ENCODE measurements at places on chromosomes 2 and 18. TPM values are rescaled to one million over a fixed set of nuclear protein-coding genes. Genes with fewer than 3 reads are reported as not detected.

DNA sequence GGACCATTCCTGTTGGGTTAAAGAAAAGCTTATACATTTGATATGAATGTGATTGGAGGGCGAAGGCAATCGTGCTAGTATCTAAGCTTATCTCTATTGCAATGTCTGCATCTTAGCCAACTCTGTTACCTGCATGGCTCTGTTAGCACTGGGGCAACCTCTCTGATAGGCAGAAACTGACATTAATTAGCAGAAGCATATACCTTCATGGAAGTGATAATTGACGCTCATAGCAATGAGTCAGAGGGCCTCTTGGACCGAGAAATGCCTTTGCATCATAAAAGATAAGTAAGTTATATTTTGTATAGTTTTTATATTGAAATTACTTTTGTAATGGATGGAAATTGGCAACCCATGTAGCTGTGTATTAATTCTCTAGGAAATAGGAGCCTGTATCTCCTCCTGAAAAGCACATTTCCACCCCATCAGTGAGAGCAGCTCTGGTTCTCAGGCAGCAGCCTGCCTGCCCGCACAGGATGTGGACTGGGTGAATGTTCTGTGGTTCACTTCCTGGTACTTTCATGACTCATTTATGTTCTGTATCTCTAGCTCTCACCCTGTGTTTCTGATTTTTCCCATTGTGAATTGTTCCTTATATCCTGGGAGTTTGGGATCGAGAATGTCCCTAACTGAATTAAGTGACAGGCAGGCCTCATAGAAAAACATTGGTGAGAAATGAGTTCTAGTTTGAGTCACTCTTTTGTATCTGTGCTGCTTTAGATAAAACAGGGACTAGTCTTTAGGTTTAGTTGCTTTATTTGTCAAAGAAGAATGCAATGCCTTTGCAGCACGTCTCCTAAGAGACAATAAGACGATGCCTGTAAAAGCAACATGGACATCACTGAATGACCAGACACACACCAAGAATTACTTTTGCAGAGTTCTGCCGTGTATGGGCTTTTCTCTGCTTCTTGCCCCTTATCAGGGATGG lies 344.9 kb downstream of the DCDC2C start:
- DNase-seq = no peak

DNA sequence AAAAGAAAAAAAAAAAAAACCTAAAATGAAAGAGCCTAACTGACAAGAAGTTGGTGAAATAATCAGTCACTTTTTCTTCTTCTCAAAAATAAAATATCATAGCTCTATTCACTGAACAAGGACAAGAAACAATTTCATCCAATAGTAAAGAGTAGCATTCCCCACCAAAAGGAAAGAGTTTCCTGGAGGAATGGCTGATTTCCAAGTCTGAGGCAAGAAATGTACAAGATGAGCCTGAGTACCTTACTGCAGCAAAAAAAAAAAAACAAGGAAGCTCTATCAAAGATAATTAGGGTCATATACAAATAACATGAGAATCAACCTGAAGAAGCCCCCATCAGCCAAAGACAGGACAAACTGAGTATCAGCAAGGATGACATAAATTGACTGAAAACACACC lies 11.5 kb downstream of the ROCK1 start:
- DNase-seq = no peak

DNA sequence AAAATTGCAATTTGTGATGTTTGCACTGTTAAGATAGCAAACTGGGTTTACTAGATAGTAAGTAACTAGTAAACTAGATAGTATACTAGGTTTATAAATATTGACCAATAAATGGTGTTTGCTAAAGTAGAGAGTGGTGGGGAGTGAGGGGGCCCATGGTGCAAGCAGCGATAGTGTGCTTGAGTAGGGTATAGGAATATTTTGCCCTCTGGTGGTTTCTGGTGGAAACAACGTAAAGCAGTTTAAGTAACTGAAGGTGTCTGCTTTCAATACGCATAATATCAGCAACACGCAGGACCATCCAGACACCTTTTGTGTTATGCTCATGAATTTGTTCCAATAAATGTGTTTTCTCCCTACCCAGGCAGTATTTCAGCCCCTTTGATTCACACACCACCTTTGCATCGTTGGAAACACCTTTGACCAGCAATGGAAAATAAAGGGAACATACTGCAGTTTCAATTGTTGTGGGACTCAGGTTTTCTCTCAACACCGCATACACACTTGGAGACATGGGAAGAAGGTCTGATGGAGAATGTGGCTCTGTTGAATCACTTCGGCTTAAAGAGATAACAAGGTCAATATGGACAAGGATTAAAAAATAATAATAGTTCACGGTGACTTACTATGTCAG lies 16.7 kb upstream of the STAT1 start:
- DNase-seq = peak; percentile 67

DNA sequence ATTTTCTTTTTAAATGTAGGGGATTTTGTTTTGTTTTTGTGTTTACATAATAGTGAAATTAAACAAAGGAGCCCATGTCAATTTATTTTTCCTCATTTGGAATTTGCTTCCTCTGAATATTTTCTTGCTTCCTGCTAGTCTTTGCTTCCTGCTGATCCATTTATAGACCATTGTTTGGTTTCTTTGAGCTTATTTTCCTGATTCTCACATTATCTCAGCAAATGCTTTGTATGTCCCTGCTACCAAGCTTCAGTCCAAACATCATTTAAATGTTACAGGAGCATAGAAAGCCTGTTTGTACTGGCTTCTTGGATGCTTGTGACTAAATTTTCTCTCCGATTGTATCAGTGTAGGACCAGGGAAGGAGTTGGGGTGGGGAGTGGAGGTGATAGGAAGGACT lies 127.3 kb upstream of the IL1R2 start:
- DNase-seq = no peak

- no peak for DNase-seq
These were observed 27.0 kb upstream of the THUMPD2 start for GRCh38 chr2:39805936-39806608.

- no peak for DNase-seq
These were observed 16.5 kb downstream of the SCLY start for GRCh38 chr2:238077292-238077691.

RFX8 gene
- polyA plus RNA-seq = 0.11 TPM

- DNase-seq = no peak
These were observed 38.5 kb upstream of the KLF11 start for GRCh38 chr2:10004836-10005235.

TXNL4A gene
- polyA plus RNA-seq = 227 TPM

MGAT4A gene
- 10.5 TPM for polyA plus RNA-seq

GRCh38 chr18:48547531-48547981 lies 8.7 kb downstream of the CTIF start:
- no peak for DNase-seq

- peak; percentile 81 for DNase-seq
These were observed 3.4 kb upstream of the SPATS2L start for GRCh38 chr2:200302940-200303727.

DNA sequence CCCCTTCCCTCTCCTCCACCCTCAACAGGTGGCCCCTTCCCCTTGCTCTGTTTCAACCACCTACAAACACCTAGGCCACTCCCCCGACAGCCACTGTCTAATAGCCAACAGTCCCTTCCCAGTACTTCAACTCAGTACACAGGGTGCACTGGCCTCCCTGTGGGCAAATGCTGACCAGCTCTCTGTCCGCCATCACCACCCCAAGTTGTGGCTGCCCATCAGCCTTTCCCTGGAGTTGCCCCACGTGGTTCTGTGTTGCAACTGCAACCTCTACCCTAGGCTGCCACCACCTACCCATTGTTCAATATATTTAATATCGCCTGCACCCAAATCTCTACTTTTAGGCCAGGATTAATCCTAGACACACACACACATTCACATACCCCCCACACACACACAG lies 173.5 kb downstream of the MREG start:
- DNase-seq = no peak

DNA sequence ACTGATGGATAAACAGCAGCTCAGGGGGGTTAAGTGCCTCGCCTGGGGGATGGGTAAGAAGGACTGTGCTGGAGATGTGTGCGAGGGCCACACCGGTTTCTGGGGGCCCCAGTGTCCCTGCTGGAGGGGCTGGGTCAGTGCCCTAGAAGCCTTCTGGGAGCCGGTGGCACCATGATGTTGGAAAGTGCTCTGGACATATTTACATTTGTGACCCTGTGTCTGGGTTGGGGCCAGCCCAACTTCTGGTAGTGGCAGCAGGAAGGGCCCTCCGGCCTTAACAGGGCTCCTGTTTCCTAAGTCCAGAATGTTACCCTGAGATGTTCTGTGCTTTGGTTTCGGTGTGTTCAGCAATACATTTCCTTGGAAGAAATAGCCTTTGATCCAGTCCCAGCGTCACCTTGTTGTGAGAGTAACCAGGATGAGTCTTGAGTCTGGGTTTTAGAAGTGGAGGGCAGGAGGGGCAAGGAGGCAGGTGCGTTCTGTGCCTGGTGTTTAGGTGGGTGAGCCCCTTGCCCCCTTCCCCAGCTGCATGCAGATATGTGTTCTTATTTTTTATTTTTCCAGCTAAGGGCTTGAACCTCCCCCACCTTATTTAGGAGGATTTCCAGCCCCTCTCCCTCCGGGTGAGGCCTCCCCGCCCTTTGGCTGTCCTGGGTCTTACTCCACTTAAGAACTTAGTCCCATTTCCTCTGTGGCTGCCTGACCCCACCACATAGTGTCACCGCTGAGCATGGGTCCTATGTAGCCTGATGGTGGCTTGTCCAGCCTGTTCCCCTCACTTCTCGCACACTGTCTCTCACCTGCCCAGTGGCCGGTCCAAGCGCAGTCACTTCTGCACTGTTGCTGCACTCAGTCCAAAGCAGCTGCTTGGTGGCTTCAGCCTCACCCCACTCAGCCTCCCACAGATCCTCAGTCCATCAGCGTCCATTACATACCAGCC lies 132.7 kb upstream of the HS6ST1 start:
- DNase-seq = no peak

DNA sequence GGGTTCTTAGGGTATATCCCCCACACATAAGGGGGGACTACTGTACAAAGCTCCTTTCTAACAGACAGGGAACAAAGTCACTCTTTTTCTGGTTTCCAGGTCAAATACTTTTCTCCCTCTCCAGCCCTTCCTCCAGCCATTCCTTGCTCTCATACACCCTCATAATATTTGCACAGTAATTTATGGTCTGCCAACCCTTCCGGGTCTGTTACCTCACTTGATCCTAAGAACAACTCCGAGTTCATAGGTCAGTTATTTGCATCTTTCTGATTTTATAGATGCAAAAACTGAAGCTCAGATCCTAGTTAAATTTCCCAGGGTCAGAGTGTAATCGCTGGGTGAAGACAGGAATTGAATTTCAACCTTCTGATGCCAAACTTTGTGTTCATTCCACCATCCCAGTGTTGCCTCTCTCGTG lies 14.8 kb upstream of the MATN3 start:
- no peak for DNase-seq

- DNase-seq = no peak
These were observed 995 bp downstream of the MBD5 start for GRCh38 chr2:148021886-148022285.

DNA sequence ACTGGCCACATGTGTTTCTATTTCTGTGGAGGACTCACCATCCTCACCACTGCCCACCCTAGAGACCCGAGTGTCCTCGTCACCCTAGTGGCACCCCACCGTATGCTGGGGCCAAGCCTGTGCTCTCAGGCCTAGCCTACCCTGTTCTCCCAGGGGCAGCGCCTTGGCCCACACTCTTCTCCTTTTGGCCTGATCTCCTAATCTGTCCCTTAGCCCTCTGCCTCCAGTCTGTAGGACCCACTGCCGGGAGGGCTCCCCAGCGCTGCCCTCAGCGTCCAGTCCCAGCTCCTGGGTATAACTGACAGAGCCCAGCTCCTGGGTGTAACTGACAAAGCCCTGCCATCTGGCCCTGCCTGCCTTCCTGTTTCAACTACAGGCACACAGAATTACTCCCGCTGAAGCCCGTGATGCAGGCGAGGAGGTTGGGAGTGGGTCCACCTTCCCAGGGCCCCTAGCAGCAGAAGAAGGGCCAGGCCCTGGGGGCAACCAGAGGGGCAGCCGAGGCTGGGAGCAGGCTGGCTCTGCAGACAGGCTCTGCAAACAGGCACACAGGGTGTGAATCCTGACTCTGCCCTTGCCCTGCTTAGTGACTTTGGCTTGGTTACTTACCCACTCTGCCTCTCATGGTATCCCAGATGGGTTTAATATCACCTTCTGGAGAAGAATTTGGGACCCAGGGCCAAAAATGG lies 25.6 kb upstream of the PTMA start:
- no peak for DNase-seq

All from hepatocyte (in vitro differentiated cells).